ENCODE measurements at places on chromosomes 7 and 10.

- no peak for DNase-seq
These were observed 81.6 kb upstream of the PFKP start for GRCh38 chr10:2985729-2986232.

- DNase-seq = no peak
These were observed 285.1 kb downstream of the CCSER2 start for GRCh38 chr10:84613336-84614021.

DNA sequence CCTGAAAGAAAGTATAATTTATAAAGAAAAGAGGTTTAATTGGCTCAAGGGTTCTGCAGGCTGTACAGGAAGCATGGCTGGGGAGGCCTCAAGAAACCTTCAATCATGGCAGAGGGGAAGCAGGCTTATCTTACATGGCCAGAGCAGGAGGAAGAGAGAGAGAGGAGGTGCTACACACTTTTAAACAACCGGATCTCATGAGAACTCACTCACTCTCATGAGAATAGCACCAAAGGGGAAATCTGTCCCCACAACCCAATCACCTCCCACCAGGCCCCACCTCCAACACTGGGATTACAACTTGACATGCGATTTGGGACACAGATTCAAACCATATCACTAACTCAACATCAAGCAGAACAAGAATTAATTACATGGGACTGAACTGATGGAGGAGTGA lies 6.9 kb upstream of the ZNF485 start:
- DNase-seq = no peak

DNA sequence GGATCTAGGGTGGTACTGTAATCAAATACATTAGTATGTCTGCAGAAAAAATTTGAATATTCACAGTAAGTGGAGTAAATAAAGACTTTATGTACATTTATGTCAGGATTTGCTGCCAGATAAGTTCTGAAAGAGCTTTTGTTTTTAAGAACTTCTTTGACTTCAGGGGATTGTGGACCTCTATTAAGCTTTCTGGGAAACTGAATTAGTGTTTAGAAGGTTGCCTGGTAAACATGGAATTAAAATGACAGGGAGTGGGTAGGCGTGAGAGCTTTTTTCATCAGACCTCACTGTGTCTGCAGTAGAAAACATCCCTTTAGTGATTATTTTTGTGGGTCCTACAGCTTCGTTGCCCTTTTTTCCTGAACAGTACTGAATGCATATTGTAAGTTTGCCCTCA lies 15.7 kb downstream of the SDHAF3 start:
- DNase-seq = no peak

DNA sequence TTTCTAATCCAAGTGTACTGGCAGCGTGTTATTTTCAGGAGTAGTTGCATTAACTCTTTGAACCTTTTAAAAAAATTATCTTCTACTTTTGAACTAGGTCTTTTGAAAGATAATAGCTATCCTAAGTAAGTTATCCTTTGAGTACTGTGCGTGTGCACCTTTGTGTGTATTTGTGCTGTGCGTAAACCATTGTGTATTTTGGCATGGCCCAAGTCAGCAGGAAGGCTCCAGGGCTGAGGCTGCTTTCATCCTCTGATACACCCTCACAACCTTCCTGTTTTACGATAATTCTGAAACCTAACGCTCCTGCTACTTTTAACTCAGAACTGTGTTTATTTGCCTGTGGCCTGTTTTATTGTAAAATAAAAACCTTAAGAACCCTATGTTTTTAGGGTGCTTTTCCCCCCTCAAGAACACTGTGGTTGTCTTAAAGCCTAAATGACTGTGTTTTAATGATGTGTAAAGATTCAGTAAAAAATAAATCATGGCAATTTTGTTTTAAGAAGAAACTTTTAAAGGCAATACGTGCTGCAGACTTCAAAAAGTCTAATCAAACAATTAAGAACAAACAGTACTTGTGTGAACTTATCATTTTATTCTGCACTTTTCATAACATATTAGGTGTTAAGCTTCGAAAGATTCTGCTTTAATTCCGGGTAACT lies 57.5 kb downstream of the HDAC9 start:
- DNase-seq = no peak

DNA sequence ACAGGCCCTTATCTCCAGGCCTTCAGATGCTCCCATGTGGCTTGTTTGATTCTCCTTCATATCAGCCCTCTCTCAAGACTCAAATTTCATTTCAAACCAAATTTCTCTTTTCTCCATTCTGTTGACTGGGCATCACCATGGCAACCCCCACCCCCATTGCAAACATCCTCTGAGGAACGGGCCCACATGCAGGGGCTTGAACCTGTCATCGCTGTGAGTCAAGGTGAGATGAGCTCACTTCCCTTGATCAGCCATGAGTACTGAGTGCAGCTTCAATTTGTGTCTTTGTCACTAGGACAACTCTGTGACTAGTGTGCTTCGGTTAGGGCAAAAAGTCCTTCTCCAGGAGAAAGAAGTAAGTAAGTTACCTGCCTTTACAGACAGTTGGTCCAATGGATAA lies 41.9 kb downstream of the CALML3 start:
- DNase-seq = no peak

DNA sequence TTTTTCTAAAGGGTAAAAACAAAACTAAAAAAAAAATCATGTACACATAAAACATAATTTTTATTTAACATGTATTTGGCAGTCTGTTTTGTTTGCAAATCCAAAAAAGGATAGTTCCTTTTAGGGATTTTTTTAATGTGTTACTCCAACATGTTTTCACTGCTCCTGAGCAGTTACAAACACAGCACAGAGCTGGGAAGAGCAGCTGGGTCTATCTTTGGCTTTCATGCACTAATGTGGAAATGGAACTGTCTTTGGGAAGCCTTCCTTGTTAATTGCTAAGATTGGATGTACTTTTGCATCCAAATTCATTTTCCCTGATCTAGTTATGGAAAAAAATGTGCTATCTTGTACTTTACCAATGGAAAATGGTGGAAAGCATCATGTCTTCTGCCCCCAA lies 1035.1 kb downstream of the CNTNAP2 start:
- no peak for DNase-seq

DNA sequence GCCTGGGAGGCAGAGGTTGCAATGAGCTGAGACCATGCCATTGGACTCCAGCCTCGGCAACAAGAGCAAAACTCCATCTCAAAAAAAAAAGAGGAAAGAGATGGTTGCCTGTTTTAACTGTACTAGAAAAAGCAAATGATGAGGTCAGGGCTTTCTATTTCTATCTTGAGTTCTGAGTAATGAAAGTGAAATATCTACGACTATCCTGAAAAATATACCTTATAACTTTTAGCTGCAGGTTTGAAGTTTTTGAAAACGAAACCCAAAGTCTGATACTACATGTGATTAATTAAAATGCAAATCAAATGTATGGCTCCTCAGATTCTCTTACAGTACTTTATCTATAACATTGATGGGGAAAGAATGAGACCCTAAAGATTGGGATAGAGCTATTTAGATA lies 636.2 kb upstream of the LRRN3 start:
- no peak for DNase-seq

DNA sequence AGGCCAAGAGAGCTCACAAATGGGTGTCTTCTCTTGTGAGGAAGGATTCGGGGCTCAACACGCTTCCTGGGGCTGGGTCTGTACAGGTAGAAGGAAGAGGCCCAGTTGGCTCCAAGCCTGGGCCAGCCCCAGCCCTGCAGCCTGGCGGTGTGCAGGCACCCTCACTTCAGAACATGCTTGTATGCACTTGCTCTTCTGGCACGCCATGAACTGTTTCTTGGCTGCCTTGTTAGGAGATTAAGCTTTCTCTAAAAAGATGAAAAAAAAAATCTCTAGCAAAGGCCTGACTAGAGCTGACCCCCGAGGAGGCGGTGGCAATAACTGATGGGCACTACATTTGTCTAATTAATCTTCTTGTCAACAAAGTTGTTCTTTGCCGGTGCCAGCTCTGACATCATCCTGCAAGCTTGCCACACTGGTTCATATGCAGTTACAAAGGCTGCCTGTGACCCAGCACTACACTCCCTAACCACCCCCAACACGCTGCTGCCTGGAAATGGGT lies 94.7 kb downstream of the WDR11 start:
- no peak for DNase-seq

GRCh38 chr10:47361293-47361692 lies 13.1 kb downstream of the RBP3 start:
- DNase-seq = no peak

- no peak for DNase-seq
These were observed 143.5 kb upstream of the LRRN3 start for GRCh38 chr7:110947408-110947807.

DNA sequence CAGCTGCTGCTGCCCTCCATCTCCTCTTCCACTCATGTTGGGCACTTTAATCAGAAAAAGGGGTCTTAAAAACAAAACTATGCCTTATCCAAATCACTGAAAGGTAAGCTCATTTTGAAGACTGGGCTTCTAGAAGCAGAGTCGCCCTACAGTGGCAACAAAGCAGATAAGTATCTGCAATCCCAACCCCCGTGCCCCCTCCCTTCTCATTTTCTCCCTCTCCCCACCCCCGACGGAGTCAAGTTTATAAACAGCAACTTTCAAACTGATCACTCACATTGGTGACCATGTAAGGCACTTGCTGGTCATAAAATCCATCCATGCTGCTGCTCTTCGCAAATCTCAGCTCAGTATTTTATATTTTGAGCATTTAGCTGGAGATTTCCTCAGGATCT lies 738 bp downstream of the ETV1 start:
- no peak for DNase-seq

DNA sequence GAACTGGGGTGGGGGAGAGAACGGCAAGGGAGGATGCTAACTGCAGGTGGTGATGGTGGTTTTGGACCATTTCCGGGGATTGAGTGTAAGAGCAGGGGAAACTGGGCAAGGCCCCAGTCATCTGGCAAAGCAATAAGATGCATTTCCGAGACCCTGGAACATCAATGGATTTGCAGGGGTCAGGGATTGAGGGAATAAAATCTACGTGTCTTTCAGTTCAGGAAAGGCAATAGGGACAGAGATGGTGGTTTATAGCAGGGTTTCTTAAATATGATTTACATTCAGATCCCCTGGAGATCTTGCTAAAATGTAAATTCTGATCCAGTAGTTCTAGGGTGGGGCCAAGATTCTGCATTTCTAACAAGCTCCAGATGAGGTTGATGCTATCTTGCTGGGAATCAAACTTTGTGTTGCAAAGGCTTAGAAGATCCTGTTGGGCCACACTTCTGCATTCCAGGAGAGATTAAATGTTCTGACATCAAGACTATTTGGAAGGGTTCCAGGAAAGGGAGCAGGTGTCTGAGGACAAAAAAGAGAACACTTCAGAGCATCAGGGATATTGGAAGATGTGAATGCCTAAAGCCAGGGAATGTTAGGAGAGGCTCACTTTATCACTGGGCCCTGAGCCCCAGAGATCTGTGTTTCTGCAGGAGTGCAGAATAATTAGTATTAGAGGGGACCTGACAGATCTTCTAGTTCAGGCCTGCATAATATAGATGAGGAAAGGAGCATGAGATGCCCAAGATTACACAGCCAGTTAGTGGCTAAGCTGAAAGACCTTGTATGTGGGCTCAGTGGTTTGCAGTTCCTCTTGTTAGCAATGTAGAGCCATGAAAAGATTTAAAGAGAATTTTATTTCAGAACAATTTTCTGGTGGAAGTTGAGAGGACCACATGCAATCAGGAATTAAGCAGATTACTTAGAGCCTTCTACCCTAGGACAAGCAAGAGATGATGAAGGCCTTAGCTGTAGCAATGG lies 32.4 kb downstream of the BLNK start:
- no peak for DNase-seq

GRCh38 chr7:36896418-36896817 lies 172.1 kb upstream of the AOAH start:
- DNase-seq = no peak
